ENCODE measurements at places on chromosomes 2 and 18.

DNA sequence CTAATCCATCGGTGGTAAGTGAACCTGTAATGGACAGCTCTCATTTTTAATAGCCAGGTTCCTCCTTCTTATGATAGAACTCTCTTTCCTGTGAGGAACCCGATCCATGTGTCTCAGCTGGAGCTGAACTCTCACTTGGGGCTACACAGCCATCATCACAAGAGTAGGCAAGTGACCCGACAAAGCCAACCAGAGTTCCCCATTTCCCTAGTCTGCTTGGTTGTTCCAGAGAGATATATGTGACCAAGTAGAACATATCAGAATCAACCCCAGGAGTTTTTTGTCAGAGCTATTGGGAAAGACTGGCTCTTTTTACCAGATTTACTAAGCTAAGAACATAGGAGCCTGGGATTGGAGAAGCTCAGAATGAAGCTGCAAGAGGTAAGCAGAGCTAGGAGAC is 14.6 kb upstream of the HNRNPLL start:
- DNase-seq = no peak

DNA sequence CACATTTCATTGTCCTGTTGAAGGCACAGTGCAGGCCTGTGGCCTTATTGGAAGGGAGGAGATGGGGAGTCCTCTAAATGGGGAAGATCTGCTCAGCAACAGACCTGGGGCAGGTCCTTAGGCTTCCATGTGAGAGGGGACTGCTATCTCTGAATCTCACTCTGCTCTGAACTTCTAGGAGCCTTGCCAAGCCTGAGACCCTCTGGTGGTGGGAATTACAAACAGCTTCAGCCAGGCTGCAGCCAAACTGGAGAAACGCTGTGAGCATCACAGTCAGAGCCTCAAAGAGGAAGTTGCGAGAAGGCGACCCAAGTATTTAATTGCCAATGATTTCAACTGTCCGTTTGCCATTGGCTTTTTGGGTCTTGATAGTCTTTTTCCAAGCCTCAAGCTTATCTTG is 66.8 kb upstream of the MC2R start:
- DNase-seq = no peak

DNA sequence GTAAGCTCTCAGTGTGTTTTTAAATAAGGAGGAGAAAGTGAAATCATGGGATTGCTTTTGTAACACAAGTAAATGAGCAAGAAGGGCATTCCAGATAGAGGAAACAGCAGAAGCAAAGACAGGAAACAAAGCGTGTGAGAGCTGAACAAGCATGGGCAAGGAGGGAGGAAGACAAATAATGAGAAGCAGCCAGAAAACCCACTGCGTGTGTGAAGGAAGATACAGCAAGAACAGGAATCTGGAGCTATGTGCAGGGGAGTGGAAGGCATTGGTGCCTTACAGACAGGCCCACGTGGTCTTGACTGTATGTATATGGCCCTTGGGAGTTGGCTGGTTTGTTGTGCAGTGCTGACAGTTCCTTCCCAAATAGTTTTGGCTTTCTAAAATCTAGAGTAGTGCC is 88.6 kb downstream of the AAK1 start:
- no peak for DNase-seq

DNA sequence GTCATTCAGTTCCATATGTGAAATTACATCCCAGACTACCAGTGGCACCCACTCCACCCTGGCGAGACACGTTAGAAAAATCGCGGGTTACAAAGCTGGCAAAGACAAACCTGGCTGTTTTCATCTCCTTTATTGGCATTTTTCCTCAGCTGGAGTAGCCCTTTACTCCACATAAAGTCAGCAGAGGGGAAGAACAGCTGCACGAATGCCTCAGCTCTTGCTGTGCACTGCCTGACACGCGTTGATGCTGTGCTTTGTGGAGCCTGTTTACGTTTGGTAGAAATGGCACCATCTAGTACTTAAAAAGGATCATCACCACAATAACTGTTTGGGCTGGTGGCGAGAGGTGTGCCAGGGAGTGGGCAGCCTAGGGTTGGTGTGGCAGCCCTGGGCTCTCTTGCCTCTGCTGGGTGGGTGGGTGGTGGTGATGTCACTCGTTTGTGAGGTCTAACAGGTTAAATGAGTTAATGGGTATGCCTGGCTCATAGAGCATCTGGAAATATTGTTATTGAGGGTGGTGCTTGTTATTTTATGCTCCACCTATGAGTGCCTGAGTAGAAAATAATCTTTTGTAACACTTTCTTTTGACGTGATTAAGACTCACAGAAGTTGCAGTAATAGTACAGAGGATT is 16.4 kb downstream of the FARP2 start:
- DNase-seq = no peak

GRCh38 chr2:12083081-12083581 is 336.7 kb downstream of the LPIN1 start:
- no peak for DNase-seq

DNA sequence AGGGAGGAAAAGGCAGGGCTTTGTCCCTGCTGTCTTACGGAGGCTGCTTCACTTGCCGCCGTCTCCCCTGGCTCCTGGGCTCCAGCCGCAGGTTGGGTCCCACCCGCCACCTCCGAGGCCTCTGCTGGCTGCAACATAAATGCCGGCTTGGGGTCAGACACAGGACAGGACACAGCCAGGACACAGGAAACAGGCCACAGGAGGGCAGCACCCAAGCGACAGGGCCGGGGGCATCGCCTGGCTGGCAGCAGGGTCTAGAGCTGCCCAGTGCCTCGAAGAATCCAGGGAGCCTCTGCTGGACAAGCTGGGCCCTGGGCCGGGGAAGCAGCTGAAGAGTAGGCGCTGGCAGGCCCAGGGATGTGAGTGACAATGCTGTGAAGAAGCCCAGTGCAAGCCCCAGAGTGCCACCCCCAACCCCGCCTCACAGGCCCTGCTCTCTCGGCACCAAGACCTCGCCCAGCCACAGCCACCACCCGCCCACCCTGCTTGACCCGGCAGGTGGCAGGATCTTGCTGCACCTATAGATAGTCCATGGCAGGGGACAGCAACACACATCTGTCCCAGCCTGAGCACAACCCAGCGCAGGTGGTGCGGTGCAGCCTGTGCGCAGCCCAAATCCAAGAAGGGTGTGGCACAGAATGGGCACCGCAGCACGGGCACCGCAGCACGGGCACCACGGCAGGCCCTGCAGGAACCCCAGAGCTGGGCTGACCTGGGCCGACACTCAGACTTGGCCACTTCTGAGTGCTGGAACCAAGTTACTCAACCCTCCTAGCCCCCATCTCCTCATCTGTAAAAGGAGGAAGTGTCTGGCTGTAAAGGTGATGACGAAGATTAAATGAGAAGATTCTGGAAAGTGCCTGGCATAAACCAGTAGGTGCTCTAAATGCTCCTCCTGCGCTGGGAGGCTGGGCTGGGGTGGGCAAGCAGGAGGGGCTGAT is 55.6 kb downstream of the BIN1 start:
- no peak for DNase-seq

DNA sequence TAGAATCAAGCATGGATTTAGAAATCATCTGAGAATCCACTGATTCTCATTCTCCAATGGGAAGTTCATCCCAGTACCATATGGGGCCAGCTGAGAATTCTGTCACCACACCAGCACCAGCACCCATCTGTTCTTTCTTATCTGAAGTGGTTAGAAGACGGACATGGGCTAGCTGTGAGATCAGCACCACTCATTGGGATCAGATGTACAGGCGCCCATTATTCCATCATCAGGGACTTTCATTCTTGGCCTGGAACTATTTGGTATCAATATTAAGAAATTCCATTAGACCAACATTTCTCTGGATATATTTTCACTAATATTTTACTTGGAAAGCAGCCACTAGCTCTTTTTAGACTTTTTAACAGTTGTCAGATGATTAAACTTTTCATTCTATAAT is 185.9 kb upstream of the LINC00305 start:
- no peak for DNase-seq

- DNase-seq = no peak
These were observed 594 bp downstream of the RAD51AP2 start for GRCh38 chr2:17517481-17518211.

DNA sequence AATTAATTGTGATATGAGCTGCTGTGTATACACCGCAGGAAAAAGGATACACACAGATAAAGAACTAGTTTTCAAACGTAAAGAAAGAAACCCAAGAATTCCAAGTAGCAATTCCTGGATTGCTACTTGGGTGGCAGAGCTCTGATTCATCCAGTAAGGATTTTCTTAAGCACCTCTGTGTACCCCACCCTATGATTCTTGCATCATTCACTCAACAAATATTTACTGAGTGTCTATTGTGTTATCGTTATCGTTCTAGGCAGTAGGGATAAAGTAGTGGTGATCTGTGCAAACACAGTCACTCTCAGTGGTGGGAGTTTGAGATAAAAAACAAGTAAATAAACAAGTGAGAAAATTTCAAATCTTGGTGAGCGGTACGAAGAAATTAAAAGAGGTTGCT is 4.9 kb upstream of the TMEM200C start:
- no peak for DNase-seq

GRCh38 chr2:186407611-186408010 is 78.4 kb upstream of the ZC3H15 start:
- DNase-seq = no peak

- DNase-seq = no peak
These were observed 455.9 kb upstream of the UBE2E3 start for GRCh38 chr2:180524499-180524898.

GRCh38 chr2:51224790-51225189 is 192.9 kb upstream of the NRXN1 start:
- no peak for DNase-seq

GRCh38 chr18:28705482-28705881 is 528.6 kb upstream of the CDH2 start:
- no peak for DNase-seq

DNA sequence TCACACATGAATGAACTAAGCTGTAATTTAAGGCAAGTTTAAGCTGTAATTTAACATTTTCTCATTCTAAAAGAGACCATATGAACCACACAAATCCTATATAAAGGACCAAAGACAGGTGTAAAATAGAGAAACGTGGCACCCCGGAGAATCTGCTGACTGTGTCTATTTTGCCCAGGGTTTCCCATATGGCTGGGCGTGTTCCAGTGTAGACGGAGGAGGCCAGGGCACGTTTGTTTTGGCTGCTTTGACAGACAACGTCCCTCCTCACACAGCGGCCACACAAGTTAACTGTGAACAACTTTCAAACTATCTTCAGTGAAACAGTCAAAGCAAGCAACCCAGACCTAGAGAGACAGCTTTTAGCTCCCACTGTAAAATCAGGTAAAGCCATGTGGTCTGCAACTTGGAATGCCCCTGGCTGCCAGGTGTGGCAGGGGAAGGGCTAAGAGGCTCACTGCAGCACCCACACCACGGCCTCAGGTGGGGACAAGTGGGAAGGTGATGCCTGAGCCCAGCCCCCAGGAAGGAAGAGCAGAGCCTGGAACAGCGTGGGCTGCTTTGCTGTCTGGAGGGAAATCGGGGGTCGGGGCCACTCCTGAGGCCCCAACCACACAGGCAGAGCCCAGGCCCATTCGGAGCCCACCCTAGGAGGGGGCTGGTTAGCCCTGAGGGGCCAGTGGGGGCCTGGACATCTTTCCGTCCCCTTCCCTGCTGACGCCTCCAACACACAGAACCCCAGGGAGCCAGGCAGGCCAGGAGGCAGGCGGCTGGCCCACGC is 40.7 kb downstream of the SLC66A2 start:
- no peak for DNase-seq

GRCh38 chr2:235116885-235117492 is 165.2 kb downstream of the SH3BP4 start:
- DNase-seq = no peak

DNA sequence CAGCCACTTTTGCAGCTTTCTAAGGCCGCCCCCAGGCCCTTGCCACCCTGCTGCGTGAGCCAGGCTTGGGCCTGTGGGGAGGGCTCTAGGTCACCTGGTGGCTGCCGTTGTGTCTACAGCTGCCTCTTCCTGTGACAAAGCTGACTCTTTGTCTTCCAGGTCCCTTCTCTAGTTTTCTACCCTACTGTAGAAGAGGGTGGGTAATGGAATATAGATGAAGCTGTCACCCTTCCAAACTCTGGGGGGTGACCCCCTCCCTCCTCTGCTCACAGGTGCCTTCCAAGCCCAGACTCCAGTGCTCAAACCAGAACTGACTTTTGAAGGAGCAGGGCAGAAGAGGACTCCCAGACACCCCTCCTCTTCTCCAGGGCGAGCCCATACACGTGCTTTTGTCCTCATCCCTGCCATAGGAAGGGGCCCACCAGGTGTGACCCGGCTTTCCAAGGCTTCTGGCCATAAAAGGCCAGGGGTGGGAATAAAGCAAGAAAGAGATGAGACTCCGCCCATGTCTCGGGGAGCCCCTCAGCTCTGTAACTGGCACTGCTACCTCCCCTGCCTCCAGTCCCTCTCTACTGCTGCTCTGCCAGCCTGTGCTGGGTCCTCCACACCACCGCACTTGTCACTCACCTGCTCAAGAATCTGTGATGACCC is 17.9 kb upstream of the SDC1 start:
- no peak for DNase-seq

DNA sequence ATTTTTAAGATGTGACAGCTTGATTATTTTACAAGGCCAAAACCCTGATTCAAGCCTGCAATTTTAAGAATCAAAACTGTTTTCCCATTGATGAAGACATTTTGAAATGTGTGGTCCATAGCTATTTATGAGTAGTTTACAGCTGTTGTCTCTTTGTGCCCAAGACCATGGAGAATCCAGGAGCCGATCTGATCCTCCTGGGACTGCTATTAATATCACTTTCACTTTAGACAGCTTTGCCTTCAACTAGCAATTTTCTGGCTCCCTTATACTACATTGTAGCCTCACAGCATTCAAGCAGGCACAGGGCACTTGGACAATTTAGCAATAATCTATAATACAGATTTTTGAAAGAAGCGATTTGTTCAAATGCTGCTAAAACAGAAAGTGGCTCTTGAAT is 172.9 kb downstream of the SLC8A1 start:
- DNase-seq = no peak

- no peak for DNase-seq
These were observed 114.7 kb downstream of the KCNF1 start for GRCh38 chr2:11026286-11026921.

DNA sequence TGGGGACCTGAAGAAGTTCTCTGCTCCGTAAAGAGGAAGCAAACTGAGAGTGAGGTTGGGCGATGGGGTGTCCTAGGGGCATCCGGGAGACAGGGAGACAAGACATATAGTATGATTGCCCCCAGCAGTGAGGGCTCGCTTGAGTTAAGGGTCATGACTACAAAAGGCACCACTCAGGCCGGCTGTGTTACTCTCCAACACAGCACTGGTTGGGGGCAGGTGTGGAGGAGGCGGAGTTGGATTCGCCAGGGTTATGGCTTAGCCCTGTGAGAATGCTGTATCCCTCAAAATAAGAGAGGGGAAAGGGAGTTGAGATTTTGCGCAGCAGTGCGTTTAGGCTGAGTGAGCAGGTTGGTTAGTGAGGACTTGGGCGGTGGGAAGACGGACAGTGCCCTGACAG is 12.0 kb downstream of the DYSF start:
- DNase-seq = no peak

- DNase-seq = no peak
These were observed 35.6 kb downstream of the B3GNT2 start for GRCh38 chr2:62231541-62231940.

DNA sequence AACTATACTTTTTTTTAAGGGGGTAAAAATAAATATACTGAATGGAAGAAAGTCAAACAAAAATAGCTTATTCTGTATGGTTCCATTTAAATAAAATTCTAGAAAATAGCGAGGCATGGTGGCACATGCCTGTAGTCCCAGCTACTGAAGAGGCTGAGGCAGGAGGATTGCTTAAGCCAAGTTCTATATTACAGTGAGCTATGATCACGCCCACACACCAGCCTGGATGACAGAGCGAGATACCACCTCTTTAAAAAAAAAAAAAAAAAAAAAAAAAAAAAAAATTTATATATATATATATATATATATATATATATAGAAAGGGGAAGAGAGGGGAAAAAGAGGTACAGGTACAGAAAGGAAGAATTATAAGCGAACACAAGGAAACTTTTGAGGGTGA is 77.7 kb downstream of the MEMO1 start:
- no peak for DNase-seq

GRCh38 chr2:236753606-236754270 is 184.1 kb downstream of the ACKR3 start:
- no peak for DNase-seq

All from stimulated activated CD4-positive, alpha-beta T cell treated with anti-CD3 and anti-CD28 coated beads, TNF-alpha, amount 100 ng/mL, for 24 hours (primary cell).